ENCODE measurements at places on chromosomes 11 and 22.

GRCh38 chr11:2726964-2727363, 27.2 kb upstream of the KCNQ1OT1 start:
- DNase-seq: no peak

- no peak for DNase-seq
Observed at GRCh38 chr11:120608760-120609211, 97.2 kb downstream of the GRIK4 start.

DNA sequence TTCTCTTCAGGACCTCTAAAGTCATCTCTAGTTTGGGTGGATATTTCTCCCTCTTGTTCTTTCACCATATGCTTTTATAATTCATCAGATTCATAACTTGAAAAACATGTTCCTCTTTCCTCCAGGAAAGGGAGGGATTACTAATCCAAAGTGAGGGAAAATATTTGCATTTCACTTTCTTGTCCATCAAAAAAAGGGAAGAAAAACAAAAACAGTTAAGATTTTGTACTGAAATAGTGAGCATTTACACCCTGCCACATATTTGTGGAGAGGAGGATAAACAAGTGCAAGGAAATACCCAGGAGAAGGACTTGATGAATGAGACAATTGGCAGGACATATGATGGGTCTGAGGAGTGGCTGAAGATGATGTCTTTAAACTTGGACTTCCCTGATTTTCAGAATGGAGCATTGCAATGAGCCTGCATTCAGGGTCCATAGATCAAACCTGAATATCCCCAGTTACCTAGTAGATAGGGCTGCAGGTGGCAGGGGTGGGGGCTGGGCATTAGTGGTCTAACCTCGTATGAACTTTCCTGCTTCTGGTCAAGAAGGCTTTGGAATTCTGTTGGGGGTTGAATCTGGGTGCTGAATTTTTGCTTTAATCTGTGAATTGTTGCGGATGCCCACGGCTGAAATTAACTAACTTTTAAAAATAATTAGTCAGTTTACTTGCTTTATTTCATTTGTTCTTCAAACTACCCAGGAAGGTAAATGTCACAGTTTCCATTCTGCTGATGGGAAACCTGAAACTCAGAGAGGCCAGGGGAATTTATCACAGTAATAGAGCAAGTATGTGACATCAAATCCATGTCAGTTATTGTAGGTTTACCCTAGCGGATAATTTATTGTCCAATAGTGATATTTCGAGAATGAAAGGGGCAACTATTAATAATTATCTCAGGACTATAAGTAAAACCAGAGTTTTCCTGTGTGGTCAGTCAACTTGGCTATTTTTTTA, 36.9 kb upstream of the TMEM123 start:
- no peak for DNase-seq

- no peak for DNase-seq
Observed at GRCh38 chr11:63882555-63883242, 34.3 kb downstream of the RCOR2 start.

- no peak for DNase-seq
Observed at GRCh38 chr11:2869561-2870427, 15.8 kb downstream of the CDKN1C start.

GRCh38 chr11:10623797-10624761, 55.6 kb upstream of the LYVE1 start:
- DNase-seq: no peak
